ENCODE measurements at places on chromosomes 3 and 15.

- DNase-seq = no peak
Observed at GRCh38 chr3:36907911-36908646, 36.8 kb downstream of the TRANK1 start.

DNA sequence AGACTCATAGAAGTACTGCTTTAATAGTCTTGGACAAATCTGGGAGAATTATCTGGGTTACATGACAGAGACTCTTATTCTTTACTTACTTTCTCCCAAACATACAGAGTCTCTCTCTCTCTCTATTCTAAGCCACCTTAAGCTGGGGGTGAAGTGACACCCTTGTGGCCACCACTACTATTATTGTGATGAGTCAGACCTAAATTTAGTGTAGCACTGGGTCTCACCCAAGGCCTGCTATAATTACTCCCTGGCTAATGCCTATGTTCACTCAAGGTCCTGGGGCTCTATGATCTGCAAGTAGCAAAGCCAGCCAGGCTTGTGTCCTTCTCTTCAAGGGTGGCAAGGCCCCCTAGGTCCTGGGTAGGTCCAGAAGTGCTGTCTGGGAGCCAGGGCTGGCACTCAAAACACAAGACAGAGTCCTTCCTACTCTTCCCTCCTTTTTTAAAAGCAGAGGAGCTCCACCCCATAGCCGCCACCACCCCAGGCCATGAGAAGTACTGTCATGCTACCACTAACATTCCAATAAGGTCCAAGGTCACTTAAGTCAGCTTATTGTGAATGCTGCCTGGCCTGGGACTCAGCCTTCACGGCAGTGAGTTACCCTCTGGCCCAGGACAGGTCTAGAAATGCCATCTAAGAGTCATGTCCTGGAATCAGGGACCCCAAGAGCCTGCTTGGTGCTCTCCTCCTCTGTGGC lies 183.6 kb downstream of the POLQ start:
- DNase-seq = no peak

GRCh38 chr15:86073281-86073680 lies 6.4 kb upstream of the AGBL1 start:
- DNase-seq = no peak

DNA sequence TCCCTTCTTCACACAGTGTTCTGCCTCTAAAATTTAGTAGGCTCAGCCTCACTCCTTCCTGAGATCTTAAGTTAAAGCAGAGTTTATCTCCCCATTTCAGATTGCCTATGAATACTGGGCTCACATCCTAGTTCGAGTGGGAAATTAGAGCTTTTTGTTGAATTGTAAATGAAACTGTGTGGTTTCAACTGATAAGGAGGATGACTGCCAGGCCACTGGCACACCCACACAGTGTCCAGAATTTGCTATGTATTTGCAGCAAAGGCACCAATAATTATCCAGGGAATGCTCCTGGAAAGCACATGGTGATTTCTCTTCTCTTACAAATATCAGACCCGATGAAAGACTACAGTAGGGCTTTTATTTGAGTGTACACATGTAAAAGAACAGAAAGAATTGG lies 308.1 kb upstream of the COL8A1 start:
- DNase-seq = no peak

DNA sequence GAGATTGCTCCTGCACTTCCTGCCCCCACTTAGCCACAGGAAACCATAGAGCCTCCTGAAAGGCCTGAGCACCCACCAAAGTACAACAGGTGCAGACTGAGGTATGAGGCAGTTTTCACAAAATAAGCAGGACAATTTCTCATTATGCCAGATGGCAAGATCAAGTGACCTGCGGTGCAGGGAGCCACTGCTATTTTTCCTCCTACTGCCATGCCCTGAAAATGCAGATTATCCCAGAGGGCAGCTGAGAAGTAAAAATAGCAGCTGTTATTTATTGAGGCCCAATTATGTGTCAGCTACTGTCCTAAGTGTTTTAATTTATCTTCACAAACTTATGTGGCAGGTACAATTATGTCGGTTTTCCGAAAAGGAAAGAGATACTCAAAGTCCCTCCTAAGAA lies 209.5 kb upstream of the ST8SIA2 start:
- no peak for DNase-seq

DNA sequence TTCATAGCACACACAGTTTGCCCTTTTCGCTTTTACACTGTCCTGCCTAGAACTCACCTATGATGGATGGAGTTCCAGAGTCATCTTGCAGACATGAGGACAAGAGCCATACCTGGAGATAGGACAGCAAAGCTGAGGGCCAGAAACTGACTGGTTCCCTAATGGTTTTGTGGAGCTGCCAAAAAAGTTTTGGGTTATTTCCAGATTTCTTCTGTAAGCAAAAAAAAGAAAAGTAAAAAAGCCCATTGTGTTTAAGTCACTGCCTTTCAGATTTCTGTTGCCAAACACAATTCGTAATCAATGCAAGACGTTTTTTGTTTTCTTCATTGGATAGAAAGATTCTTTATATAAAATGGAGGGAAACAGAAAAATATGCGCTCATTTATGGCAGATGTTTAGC lies 42.4 kb upstream of the KY start:
- DNase-seq = no peak

DNA sequence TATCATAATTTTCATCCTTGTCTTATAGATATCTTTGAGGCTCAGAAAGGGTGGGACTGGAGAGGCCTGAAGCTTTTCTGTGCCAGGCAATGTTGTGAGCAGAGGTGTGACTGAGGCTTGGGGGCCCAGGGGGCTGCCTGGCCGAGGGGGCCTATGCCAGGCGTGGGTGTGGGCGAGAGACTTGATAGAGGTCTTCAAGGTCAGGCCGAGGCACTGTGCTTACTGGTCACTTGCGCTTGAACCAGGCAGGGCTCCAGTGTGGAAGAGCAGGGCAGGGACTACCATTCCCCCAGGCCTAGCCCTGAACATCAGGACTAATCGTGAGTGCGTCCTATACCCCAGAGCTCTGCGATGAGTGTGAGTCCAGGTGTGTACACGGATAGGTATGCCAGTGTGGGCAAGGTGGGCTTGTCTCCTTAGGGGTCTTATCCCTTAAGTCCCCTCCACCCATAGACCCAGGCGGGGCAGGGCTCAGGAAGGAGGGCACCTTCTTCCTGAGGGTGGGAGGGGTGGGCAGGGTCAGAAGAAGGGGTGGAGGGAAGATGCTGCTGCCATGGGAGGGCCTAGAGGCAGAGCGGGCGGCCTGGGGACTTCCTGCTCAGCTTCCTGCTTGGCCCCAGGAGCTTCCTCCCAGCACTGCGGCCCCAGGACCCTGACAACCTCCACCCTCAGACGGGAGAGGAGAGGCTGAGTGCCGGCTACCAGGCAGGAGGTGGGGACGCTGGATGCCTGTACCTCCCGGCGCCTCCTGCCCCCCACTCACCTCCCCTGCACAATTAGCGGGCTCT lies 84.7 kb downstream of the LINGO1 start:
- no peak for DNase-seq

DNA sequence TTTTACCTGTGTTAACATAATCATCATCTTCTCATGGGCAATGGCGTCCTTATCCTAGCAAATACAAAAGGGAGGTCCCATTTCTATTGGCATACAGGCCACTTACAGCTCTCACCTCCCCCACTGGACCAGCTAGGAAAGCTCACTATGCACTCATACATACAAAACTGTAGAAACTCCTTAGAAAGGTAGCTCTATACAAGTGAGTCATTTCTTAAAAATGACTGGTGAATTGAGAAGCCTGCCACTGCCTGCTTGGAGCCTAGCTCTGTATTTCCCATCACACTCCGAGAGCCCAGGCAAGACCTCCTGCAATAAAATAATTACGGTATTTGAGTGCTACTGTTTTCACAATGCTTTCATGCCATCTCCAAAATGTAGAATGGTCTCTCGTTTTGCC lies 321.8 kb downstream of the ULK4 start:
- no peak for DNase-seq

- DNase-seq = no peak
Observed at GRCh38 chr3:100403362-100404249, 2.3 kb downstream of the LNP1 start.

DNA sequence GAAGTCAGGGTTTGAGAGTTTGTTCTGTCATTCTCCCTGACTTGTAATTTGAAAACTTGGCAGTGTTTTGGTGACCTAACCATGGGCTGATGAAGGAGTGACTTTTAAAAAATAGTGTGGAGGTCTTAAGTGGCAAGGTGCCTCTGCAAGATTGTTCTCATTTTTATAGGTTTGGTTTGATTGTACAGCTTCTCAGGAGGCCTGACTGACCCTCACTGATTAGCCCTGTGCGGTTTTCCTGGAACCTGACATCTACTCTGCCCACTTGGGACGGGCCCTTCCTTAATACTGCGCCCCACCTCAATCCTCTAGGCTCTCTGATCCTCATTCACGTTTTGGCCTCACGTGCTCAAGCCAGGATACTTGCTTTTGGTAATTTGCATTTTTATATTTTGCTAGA lies 2.8 kb downstream of the UBE2E1 start:
- DNase-seq = no peak

All from GM18507 (cell line).